Putamen (tissue), 1 donor: ENCODE measurements at places on chromosomes 5 and 9.

- DNase-seq, result no peak
Observed at GRCh38 chr5:98333921-98334320, 439.5 kb upstream of the RGMB start.

DNA sequence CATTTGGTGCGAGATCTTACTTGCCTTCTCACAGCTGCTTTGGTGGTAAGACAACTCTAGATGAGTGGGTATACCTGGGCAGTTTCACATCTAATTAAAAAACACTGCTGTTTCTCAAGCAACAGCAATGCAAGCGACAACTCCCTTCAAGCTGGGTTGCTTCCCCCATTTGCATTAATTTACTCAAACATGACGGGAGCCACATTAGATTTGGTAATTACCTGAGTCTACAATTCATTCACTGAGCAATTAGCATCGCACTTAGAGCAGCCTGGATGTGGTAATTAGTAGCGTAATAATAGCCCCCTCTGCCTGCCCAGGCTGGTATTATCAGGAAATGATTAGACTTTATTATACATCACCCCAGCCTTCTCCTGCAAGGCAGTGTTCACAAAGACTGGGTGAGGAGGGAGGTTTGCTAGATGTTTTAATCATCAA is 73.4 kb downstream of the FBXO38 start:
- DNase-seq, result no peak

DNA sequence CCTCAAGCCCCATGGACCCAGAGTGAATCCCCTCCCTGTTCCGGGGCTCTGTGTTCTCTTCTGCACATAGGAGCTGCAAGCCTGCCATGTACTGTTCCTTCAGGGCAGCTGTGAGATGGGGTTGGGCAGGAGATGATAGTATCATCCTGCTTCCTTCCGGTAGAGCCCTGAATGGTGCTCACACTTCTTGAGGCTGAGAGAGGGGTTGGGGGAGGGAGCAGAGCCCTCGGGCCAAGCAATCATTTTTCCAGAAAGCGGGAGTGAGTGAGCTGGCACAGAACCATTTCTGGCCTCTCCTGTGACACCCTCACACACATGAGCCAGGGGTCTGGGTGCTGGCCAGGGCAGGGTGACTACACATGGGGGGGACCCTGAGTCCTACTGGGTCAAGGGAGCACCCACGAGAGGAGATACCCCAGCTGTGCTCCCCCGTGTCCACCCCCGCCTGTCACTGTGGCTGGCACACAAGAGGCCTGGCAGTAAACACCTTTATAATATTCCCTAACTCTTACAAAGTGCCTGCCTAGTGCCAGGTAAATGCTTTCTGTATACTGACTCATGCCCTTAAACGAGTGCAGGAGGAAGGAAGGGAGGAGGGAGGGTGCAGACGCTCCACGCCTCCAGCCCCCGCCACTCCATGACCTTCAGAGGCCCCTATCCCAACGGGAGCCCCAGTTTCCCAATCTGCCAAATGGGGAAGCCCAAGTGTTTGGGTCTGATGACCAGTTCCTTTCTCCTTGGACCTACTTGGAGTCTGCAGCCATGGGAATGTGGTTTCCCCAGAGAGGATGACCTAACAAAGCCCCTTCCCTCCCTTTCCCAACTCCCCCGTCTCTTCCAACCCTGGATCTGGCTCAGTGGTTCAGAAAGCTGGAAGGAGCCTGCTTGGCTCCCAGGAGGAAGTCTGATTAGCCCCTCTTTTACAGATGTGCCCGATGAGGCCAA is 15.5 kb downstream of the AKNA start:
- DNase-seq, result no peak

GRCh38 chr9:33637881-33638280 is 113.8 kb downstream of the ANKRD18B start:
- DNase-seq, result no peak

GRCh38 chr9:32969270-32969669 is 32.2 kb downstream of the APTX start:
- DNase-seq, result no peak
